Uterine smooth muscle cell (primary cell): ENCODE measurements at places on chromosomes 1 and 21. TPM values are rescaled to one million over a fixed set of nuclear protein-coding genes. Genes with fewer than 3 reads are reported as not detected.

Gene CD53
- total RNA-seq: not detected in 2 replicates

Gene TNFRSF4
- 0.12 TPM in 1 of 2 replicates, not detected in the other for total RNA-seq

Gene TRIM58
- 0.37 and 0.66 TPM in 2 replicates for total RNA-seq

Gene SPRR2E
- not detected in 2 replicates for total RNA-seq

Gene CBS
- total RNA-seq: 33.1 and 138 TPM in 2 replicates

Gene SHE
- total RNA-seq: under 0.01 and 0.12 TPM in 2 replicates

Gene FAM72D
- 1.00 and 2.0 TPM in 2 replicates for total RNA-seq

Gene CCDC181
- 1.2 and 2.0 TPM in 2 replicates for total RNA-seq

Gene HMGN2
- total RNA-seq: 233 and 471 TPM in 2 replicates

Gene KCNJ9
- not detected in 2 replicates for total RNA-seq

Gene AGT
- 0.22 and 0.50 TPM in 2 replicates for total RNA-seq

Gene TMEM269
- under 0.01 and 0.12 TPM in 2 replicates for total RNA-seq

Gene NUF2
- 9.5 and 68.5 TPM in 2 replicates for total RNA-seq

Gene SMCP
- total RNA-seq: 0.11 TPM in 1 of 2 replicates, not detected in the other

Gene LIN28A
- total RNA-seq: not detected in 2 replicates

Gene CLDN17
- total RNA-seq: not detected in 2 replicates

Gene CLCA2
- total RNA-seq: 0.11 and 0.25 TPM in 2 replicates

Gene LIPI
- total RNA-seq: not detected in 2 replicates

Gene CHIA
- not detected in 2 replicates for total RNA-seq

Gene IGSF3
- total RNA-seq: 0.37 and 0.66 TPM in 2 replicates

Gene SYCP1
- not detected in 2 replicates for total RNA-seq

Gene MARK1
- total RNA-seq: 1.7 and 1.9 TPM in 2 replicates

Gene PLA2G2C
- total RNA-seq: under 0.01 TPM in 1 of 2 replicates, not detected in the other

Gene CFHR1
- total RNA-seq: 0.11 and 0.25 TPM in 2 replicates

Gene AIM2
- total RNA-seq: 0.11 TPM in 1 of 2 replicates, not detected in the other

Gene CPLANE2
- 10.1 and 14.4 TPM in 2 replicates for total RNA-seq

Gene SLC9C2
- total RNA-seq: not detected in 2 replicates

Gene SCCPDH
- total RNA-seq: 53.5 and 68.4 TPM in 2 replicates

Gene CELA3A
- not detected in 2 replicates for total RNA-seq

Gene C1orf232
- not detected in 2 replicates for total RNA-seq

Gene LCK
- total RNA-seq: not detected in 2 replicates

Gene BEND5
- 0.25 TPM in 1 of 2 replicates, not detected in the other for total RNA-seq

Gene KIF2C
- total RNA-seq: 21.6 and 87.8 TPM in 2 replicates

Gene SPATA6
- 3.4 and 4.9 TPM in 2 replicates for total RNA-seq

Gene FAM151A
- not detected in 2 replicates for total RNA-seq

Gene CLCA4
- total RNA-seq: not detected in 2 replicates

Gene SSBP3
- 8.7 and 11.7 TPM in 2 replicates for total RNA-seq

Gene RGS13
- not detected in 2 replicates for total RNA-seq

Gene TAF13
- total RNA-seq: 118 and 137 TPM in 2 replicates

Gene TSACC
- total RNA-seq: not detected in 2 replicates

Gene LCE4A
- total RNA-seq: not detected in 2 replicates

Gene LGR6
- not detected in 2 replicates for total RNA-seq
